Omental fat pad (tissue), 4 donors: ENCODE measurements at places on chromosomes 4 and X.

DNA sequence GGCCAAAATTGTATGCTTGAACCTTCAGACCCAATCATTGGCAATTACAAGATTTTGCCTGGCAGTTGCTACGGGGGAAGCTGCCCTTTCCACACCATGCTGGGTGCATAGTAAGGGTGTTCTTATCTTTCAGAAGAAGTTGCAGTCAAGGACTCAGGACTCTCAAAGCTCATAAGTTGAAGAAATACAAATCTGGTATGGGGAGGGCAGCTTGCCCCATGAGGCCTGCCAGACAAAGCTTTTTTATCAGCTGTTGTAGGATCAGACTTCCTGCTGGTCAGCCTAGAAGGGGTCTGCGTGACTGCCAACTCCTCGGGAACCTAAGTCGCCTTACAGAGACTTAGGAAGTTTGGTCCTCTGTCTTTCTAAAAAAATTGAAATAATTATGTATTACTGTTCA is 174.9 kb upstream of the TECRL start:
- no peak for DNase-seq

DNA sequence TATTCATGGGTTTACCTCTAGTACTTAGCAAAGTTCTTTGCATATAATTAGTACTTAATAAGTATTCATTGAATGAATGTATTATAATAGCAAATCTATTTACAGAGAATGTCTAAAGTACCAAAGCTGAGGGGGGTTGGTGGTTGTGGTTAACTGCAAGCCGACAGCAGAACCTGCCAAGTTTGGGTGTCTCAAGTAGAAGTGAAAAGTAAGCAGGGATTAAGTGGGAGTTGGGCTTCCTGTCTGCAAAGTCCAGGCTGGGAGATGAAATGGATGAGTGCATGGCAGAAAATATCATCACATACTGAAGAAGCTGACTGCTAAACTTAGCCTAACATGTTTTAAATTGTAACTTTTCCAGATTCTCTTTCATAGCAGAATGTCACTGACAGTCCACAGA is 169.6 kb downstream of the CAMK2D start:
- no peak for DNase-seq

- no peak for DNase-seq
These were observed 46.9 kb downstream of the GYPE start for GRCh38 chr4:143858456-143858855.

DNA sequence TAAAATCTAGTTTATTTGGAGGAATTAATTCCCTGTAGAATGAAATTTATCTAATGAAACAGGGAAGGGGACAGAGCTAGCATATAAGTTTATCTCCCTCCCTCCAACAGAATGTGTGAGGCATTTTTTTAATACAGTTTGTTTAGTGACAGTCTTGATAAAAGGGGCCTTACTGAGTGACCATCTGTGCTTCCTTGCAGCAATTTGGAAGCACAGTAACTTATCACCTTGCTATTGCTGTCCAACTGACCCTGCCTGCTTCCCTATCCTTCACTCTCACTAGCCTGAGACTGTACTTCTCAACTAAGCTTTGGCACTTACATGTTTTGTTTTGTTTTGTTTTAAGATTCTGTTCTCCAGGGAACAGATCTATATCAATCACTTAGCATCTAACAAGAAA is 31.1 kb upstream of the KCTD8 start:
- no peak for DNase-seq

- DNase-seq, result no peak
These were observed 92.0 kb downstream of the PHEX start for GRCh38 chrX:22124098-22124497.

DNA sequence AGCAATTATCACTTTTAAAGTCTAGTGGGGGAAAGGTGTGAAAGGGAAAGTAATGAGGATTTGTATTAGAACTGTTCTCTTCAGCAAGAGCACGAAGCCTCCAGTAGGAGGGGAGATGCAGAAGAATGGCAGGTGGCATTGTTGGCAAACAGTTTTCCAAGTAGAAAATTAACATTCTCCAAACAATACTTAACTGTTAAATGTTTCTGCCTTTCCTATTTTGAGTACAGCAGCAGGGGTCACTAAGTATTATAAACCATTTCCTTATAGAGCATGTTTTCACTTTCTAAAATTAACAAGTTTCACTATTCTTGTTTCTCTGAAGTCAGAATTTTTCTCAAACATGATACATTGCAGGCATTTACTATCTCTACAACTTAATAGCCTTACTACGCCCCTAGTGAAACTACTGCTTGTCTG is 58.7 kb downstream of the LEF1 start:
- DNase-seq, result no peak

- no peak for DNase-seq
These were observed 5.1 kb downstream of the ADRA2C start for GRCh38 chr4:3771164-3771809.

DNA sequence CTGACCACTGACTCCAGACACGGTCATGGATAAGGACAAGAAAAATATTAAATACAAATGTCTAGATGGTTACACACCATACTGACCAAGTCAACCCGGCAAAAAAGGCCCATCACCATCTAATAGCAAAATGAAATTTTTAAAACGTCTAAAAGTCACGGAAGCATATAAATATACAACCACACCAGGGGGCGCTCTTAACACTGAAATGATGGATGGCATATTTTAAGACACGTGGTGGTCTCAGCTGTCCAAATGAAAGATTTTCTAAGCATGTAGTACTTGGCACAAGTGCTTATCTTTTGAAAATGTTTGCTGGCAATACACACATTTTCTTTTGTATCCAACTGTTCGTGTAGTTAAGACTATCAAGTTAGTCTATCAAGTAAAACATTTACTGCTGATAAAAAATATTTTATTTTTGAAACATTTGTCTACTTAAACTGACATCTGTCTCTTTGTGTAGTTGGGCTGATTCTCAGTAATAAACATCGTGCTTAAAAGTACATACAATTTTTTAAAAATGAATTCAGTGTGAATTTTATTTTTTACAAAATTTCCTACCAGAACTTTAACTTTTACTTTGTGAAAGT is 64.6 kb downstream of the COX7B2 start:
- no peak for DNase-seq

DNA sequence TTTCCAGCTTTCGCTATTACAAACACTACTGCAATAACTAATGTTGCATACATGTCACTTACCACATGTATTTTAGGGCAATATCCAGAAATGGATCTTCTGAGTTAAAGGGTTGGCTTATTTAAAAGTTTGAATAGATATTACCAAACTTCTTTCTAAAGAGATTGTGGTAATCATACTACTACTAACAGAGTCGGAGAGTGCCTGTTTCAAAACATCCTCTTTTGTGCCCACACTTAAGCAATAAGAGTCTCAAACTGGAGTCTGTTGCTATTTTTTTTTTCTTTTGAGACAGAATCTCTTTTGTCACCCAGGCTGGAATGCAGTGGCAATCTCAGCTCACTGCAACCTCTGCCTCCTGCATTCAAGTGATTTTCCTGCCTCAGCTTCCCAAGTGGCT is 35.8 kb downstream of the FGFBP1 start:
- no peak for DNase-seq

GRCh38 chr4:79657379-79657778 is 249.4 kb upstream of the GK2 start:
- DNase-seq, result no peak

DNA sequence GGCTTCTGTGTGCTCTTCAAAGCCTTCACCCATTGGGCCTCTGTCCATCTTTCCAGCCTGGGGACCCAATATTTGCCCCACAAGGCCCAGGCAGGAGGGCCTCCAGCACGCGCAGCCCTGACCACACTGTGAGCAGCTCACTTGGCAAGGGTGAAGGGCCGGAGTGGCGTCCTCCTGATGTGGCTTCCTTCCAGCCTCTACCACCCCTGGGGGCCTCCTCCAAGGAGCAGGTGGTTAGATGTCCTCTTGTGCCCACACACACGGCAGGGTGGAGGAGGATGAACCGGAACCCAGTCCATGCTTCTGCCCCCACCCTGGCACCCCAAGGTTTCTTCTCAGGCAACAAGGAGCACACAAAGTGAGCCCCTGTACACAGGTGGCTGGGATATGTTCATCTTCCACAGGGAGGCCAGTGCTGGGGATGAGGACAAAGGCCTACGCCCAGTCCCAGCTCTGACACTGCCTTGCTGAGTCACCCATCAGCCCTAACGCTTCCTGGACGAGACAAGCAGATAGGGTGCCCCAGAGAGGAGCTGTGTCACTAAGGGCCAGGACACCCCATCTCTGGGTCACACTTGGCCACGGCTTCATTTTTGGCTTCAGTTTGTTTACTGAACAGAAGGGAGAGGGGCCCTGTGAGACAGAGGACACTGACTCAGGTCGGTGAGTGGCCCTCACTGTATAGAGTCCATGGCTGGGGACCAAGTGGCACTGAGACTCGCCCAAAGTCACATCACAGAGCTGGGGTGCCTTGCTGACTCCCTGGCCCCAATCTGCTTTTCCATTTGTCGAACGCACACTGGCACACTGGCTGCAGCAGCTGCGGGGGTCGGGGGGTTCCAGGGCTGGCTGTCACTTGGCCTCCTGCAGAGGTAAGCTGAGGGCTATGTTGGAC is 1.9 kb downstream of the UBL4A start:
- no peak for DNase-seq

DNA sequence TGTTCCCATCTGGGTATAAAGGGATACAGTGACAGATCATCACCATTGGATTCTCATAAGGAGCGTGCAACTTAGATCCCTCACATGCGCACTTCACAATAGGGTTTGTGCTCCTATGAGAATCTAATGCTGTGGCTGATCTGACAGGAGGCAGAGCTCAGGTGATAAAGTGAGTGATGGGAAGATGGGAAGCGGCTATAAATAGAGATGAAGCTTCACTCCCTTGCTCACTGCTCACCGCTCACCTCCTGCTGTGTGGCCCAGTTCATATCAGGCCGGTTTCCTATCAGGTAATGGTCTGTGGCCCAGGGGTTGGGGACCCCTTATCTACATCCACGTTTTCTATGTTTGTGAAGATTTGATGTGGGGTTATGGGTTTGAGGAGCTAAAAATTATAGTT is 43.7 kb downstream of the FAT4 start:
- no peak for DNase-seq

GRCh38 chr4:164997941-164998340 is 20.5 kb upstream of the TRIM61 start:
- DNase-seq, result no peak

DNA sequence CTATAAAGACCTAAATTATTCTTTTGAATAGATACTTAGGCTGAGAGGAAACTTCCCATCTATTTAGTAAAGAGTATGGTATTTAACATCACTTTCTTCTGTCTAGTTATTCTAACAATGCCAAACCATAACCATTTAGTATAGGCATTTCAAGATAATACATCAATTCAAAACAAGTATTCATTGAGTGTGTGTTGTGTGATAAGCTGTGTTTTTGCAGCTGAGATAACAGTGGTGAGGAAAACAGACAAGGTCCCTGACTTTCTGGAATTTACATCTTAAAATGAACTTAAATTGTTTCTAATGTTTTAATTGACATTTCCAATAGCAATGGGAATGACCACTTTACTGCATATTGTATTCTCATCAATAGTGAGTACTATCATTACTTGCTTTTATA is 22.4 kb upstream of the TSPAN5 start:
- no peak for DNase-seq

DNA sequence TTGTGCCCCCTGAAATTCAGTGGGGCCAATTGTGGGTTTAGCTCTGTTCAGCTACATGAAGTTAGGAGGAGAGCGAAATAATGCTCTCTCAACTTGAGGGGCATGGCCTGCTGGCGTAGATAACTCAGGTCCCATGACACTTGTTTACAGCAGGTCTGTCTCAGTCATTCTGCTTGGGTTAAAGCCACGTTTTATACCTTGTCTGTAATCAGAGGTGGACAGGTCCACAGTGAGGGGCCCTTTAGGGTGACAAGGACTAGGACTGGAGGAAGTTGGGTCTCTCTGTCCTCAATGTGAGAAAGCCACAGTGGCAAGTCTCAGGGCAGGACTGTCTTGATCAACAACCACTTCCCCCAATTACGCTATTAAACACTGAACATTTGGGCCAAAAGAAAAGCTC is 49.0 kb downstream of the PDHA1 start:
- no peak for DNase-seq

- DNase-seq, result no peak
These were observed 45.0 kb downstream of the PDHA1 start for GRCh38 chrX:19388741-19389140.

DNA sequence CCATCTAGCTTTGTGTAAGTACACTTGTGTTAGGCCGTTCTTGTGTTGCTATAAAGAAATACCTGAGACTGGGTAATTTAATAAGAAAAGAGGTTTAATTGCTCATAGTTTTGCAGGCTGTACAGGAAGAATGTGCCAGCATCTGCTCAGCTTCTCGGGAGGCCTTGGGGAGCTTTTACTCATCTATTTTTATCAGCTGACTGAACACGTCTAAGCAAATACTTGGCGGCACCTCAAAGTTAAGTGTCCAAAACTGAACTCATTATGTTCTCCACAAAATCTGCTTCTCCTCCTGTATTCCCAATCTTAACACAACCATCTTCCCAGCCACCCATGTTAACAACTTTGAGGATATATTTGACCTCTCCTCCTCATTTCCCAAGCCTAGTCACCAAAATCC is 42.4 kb upstream of the GATB start:
- no peak for DNase-seq

GRCh38 chrX:136778916-136779315 is 1.8 kb downstream of the ARHGEF6 start:
- no peak for DNase-seq

GRCh38 chr4:174086829-174087799 is 196.4 kb downstream of the FBXO8 start:
- DNase-seq, result no peak

DNA sequence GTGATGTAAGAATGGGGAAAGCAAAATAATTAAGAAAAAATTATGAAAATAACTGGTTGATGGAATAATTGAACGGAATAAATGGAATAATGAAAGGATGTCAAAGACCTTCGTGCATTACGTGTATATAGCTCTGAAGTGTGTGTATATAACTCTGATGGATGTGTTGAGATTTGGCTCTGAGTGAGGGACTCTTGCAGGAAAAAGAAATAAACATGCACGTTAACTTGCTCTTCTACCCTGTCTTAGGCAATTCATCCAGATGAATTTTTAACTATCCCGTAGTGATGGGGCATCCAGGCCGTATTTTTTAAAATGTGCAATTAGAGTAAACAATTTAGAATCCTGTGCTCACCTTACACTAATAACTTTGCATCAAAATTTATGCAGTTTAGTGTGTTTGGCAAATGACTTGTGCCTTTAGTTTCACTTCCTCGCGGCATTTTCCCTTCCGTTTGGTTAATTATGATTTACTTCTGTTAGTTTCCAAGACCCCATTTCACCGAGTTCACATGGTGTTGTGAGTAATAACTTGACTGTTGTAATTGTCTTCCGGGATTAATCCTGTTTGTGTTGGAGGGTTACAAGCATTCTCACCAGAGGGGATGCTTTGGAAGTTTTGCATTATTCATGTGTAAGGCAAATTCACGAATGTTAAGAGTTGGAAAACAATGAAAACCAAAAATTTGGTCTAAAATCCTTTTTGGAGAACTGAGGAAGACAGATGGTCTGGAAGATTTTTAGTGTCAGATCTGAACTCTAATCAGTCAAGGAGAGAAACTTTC is 256.5 kb upstream of the FAT1 start:
- DNase-seq, result no peak
